ENCODE measurements at places on chromosomes 5 and 9. TPM values are rescaled to one million over a fixed set of nuclear protein-coding genes. Genes with fewer than 3 reads are reported as not detected.

WDR31 gene
- 2.8 TPM for total RNA-seq

TAF1L gene
- 0.31 TPM for total RNA-seq

LCN9 gene
- not detected for total RNA-seq

TAF11L10 gene
- total RNA-seq, result not detected

TNFSF15 gene
- total RNA-seq, result under 0.01 TPM

OR1K1 gene
- total RNA-seq, result not detected

RNF183 gene
- total RNA-seq, result not detected

SPAG8 gene
- total RNA-seq, result 4.1 TPM

GABRP gene
- total RNA-seq, result not detected

PRKACG gene
- not detected for total RNA-seq

PCDHA3 gene
- total RNA-seq, result 32.6 TPM

KCNMB1 gene
- not detected for total RNA-seq

PCDHGA3 gene
- 11.0 TPM for total RNA-seq

IL33 gene
- total RNA-seq, result 12.8 TPM

NUTM2G gene
- not detected for total RNA-seq

TMEM252 gene
- total RNA-seq, result not detected

IFNK gene
- total RNA-seq, result not detected

BBLN gene
- total RNA-seq, result 43.8 TPM

FAM163B gene
- total RNA-seq, result 17.2 TPM

SPINK6 gene
- total RNA-seq, result not detected

Data from parietal lobe (tissue), 2 donors.